ENCODE measurements at places on chromosomes 5 and 9.

DNA sequence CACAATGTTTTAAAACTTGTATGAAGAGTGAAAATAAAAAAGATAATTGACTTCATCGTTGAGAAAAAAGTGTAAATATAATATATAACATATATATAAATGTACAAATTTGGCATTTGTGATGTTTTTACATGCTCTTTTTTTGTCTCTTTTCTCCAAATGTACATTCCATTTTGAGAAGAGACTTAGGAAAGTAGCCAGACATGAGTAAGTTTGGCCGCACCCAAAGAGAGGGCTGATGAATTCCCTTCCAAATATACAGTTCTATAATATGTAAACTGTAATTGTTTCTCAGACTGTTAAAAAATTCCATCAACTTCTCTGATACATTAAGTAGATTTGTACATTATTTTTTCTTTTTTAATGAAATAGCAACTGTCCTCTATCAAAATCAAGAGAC, 193.2 kb upstream of the MAP3K1 start:
- no peak for DNase-seq

DNA sequence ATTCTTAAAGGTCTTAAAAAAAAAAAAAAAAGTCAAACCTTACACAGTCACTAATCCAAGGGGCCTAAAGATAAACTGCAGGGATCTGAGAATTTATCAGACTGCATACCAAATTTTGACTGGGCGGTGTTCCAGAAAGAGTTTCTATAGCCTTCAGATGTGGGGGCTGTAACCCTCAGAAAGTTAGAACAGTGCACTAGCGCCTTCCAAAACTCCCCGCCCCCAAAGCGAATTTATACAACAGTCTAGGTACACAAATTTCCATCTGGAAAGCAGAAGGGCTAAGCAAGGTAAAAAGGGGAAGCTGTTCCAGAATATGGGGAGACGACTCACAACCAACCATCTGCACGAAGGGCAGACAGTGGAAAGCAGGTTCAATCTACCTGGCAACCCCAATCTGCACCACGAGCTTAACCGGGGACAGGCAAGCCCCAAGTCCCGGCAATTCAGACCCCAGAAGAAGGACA, 813 bp downstream of the ERMP1 start:
- peak; percentile 9 for DNase-seq

DNA sequence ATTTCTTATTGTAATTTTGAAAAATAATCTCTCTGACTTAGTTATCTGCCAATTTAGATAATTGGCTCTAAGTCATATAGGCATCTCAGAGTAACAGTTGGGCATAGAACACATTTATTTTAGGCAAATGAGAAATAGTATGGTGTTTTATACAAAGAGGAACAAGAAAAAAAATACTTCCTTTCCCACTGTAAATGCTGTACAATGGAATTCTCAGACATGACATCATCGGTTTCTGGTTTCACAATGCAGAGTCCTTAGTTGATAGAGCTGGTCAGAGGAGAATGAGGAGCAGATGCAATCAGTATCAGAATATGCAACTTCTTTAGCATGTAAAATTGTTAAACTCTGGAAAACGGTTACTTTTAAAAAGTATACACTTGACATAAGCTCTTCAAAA, 49.4 kb downstream of the PLK2 start:
- no peak for DNase-seq

- DNase-seq: no peak
These were observed 104.3 kb downstream of the SAXO1 start for GRCh38 chr9:18928711-18929110.

DNA sequence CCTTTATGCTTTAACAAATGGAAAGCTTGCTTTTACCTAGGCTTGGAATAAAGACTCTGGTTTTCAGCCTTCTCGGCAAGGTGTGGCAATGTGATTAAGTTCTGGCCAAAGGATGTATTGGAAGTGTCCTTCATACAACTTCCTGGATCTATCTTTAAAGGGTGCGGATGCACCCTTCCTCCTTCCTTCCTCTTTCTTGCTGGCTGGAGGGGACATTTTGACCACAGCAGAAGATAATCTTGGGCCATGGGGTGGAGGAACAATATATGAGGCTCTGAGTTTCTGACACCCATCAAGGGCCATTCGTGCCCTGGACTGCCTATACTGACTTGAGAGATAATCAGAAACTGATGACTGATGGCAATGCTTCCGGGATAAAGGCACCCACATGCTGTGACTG, 145.7 kb downstream of the ACER2 start:
- DNase-seq: no peak

DNA sequence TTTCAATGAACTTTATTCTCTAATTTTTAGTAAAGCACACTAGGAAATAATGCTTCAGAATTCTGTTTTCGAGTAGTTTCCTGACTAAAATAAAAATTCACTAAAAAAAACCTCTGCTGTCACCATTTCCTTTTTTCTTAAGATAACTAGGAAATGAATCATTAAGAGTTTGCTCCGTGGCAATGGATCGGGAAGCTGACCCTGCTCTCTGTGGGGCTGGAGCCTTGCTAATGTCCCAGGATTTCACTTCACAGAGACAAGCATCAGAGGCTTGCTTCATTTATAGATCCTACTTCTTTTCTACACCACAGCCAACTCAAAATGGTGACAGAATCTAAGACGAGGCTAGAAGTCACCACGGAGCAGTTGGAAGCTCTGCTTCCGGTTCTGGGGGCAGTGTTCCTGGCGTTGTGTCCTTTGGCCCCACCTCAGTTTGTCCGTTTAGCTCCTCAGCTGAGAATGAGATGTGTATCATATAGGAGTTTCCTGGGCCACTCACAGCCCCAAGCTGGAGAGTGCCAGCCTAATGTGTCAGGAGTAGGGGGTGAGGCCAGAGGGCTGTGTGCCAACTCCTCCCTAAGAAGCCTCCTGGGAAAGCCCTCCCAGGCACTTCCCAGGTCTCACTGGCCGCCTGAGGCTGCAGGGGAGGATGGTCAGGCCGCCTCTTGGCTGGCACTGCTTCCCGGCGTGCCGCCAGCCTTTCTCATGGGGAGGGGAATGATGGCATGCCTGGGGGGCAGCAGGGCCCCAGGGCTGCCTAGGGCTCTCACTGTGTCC, 19.6 kb downstream of the TENT4A start:
- no peak for DNase-seq
